ENCODE measurements at places on chromosomes 2 and 18.

DNA sequence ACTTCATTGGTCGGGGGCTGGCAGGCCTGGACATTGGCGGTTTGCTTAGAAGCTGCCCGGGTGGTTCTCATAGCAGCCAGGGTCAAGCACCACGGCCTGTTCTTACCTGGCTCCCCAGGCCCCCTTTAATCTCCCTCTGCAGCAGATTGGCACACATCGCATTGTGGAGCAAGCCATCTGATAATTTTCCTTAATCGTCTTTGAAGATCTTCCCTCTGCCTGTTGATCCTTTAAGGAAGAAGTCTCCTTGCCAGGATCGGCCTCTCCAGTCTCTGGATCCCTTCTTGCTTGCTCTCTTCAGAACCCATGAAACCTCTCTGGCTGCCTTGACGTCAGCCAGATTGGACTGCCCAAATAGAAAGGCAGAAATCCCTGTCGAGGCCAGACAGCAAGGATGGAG is 75.8 kb downstream of the NEDD4L start:
- no peak for DNase-seq

DNA sequence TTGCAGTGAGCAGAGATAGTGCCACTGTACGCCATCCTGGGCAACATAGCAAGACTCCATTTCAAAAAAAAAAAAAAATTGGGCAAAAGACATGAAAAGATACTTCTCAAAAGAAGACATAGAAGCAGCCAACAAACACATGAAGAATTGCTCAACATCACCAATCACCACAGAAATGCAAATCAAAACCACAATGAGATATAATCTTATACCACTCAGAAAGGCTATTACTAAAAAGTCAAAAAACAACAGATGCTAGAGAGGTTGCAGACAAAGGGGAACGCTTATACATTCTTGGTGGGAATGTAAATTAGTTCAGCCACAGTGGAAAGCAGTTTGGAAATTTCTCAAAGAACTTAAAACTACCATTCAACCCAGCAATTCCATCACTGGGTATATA is 43.1 kb upstream of the CHAC2 start:
- no peak for DNase-seq

GRCh38 chr2:109482361-109482861 is 131.4 kb downstream of the SEPTIN10 start:
- no peak for DNase-seq

DNA sequence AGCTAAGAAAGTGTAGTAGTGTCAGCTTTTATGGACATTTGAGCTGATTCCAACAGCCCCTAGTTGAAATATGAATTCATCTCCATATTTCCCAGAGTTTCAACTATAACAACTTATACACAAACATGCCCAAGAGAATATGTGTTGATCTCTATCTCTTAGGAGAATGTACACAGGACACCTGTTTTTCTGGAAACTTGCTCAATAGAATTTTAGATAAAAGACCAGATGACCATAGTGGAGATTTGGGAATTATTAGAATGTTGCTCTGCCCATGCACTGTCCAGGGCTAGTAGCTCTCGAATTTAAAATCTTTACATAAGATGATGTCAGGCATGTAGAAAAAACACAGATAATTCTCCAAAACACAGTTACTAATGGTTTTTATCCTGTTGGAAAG is 162.3 kb upstream of the VRK2 start:
- no peak for DNase-seq

GRCh38 chr2:33788044-33788443 is 188.9 kb upstream of the FAM98A start:
- no peak for DNase-seq

DNA sequence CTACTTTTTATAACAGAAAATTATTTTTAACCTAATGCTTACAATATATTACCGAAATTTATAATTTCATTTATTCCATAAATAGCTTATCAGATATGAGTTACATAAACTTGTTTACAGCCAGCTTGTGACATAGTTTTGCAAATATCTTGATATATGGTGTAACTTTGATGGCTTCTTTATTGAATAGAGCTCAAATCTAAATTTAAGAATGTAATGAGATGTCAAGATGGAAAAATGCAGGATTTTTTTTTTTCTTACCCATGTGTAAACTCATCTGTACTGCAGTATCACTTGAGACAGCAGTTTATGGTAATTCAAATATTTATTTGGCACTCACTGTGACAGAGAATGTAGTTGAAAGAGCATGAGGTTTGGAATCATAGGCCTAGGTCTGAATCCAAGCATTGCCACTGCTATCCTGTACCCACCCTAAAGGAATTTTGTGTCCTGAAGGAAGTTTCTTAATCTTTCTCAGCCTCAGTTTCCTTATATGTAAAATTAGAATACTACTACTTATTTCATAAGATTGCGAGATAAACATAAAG is 3.8 kb downstream of the CREB1 start:
- no peak for DNase-seq

DNA sequence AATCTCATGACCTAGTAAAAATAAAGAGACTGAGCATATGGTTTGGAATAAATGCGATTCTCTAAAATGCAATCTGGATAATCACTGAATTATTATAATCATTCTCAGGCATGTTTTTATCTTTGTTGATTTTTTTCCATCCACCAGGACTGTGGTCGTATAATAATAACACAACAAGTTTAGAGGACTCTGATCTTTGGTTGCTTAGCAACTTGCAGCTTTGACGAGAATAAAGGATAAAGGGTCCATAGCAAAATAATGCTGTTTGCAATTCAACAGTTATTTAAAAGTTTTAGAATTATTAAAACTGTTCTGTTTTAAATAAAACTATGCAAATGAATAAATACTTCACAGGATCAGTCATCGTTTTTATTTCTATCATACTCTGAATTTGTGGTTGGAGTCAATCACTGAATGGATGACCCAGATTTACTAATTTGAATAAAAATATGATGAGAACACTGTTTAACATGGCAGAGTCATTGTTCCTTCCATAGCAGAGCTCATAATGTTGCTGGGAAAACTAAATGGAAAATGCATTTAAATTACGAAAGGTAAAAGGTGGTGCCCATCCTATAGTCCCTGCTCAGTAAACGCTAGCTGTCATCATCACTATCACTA is 29.3 kb downstream of the DNER start:
- no peak for DNase-seq

DNA sequence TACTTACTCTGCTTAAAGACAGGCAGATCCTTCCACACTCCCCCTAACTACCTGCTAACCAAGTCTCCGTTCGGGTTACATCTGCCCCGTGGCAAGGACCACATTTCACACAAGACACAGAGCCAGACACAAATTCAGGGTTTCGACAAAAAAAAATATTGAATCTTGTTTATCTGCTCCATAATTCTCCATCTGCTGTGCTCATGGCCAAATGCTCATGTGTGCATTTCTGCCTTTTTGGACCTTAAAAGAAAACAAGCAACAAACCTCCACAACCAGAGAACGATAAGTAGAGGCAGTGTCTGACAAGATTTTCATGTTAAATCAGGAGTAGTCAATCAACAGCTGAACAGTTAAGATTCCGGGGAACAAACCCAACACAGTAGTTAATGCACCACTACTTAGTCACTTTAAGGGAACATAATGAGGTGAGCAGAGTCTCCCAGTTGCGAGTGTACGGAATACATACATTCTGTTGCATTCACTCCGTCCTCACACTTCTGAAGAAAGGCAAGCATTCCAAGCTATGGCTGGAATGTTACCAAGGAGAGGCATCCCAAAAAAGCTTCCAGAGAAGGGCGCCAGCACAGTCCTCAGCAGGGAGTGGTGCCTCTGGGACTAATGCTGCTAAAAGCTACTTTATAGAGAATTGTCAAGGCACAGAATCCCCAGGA is 121.0 kb downstream of the ANKRD44 start:
- no peak for DNase-seq

GRCh38 chr18:32549248-32550110 is 78.8 kb upstream of the GAREM1 start:
- DNase-seq = peak; percentile 21

GRCh38 chr2:29009711-29010677 is 28.9 kb downstream of the TOGARAM2 start:
- DNase-seq = peak; percentile 41

DNA sequence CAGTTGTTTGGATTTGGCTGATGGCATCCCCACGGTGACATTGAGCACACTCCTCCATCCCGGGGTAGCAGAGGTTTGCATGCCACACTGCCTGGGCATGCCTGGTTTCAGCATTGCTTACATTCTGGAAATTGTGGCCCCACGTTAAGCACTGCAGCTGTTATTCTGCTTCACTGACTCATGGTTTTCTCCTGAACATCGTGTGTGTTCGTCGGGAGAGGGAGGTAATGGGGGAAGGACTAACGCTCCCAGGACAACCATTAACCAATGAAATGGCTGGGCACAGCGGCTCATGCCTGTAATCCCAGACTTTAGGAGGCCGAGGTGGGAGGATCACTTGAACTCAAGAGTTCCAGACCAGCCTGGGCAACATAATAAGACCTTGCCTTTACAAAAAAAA is 28.2 kb upstream of the YWHAQ start:
- DNase-seq = no peak

GRCh38 chr2:224585211-224586088 is at the start of gene CUL3:
Gene CUL3, minus strand, starts transcription at chr2:224585363. Its CDS starts 354 bp downstream, at chr2:224585009.
- peak; percentile 99 for DNase-seq

- DNase-seq = no peak
These were observed 436.4 kb downstream of the EIPR1 start for GRCh38 chr2:2941205-2941604.

DNA sequence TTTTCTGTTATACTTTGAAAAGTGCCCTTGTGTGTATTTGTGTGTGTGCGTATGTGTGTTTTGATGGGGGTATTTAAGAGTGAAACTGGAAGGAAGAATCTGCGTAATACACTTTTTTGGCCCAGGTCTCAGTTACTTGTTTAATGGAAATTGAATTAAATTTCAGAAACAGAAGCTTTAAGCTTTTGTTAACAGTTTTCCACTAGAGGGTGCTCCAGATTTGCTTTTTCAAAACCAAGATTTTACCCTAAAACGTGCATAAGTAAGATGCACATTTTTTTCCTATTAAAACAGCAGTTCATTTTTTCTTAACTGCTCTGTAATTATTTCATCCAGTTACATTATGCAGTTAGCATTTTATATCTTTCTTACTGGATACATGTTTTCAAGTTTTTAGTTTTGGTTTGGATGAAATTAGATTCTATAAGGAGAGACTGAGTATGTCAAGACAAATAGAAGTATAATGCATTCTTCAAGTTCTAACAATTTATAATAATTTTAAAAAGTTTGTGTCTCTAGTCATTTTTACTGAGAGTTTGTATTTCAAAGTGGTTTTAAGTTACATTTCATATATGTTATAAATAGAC is 97.2 kb downstream of the PIK3C3 start:
- no peak for DNase-seq

GRCh38 chr2:1791685-1792435 is 47.5 kb upstream of the PXDN start:
- DNase-seq = no peak

DNA sequence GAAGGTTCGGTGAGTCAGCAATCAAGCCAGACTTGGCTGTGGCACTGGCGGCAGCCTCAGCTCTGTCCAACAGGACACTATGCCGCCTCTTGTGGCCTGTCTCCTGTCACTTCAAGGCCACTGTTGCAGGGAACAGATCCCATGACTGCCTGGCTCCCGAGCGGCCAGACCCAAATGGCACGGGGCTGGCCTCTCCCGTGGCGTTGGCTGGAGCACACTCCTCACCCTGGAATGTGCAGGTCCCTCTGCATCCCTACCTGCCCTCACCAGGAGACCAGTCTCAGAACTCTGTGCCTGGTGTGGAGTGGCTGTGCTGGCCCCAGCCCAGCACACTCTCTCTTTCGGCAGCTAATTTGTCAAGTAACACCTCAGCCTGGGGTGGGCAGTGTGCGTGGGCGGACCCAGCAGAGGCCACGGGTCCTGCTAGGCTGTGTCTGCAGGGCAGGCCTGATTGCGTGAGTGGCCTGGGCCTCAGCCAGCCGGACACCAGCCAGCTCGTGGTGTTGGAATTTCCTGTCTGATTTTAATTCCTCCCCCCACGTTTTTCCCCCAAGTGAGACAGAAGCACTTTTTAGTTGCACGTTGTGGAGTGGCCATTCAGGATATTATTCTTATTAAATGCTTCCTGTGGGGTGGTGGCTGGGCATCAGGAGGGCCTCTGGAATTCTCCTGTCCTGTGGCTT is 179.3 kb downstream of the GLI2 start:
- no peak for DNase-seq

DNA sequence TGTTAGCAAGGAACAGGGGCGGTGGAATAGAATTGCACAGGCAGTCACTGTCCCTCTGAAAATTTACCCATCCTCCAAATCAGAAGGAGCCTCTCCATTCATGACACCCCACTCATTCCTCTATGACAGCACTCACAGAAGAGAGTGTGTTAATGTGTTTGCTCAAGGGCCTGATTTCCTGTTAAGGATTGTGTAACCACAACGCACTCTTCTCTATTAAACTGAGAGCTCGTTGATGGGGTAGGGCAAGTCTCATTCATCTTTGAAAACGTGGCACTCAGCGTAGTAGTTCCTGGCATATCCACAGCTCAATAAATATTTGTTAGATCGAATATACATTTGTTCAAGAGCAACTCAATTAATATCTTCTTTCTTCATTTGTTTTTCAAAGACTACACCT is 106.4 kb downstream of the VAPA start:
- DNase-seq = no peak

DNA sequence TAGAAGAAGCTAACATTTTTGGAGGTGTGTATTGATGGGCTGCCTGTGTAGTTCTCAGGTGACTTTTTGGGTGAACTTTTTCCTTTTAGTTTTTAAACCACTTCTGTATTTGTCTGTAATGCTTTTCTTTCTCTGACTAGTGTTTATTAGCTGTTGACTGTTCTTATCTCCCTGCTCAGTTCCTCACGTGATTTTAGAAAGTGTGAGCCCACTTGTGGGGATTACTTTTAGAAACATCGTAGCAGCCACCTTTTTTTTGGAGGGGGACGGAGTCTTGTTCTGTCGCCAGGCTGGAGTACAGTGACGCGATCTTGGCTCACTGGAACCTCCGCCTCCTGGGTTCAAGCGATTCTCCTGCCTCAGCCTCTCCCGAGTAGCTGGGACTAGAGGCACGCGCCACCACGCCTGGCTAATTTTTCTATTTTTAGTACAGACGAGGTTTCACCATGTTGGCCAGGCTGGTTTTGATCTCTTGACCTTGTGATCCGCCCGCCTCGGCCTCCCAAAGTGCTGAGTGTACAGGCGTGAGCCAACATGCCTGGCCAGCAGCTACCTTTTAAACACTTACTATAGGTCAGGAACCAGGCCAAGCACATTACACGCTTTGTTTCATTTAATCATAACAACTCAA is 9.2 kb upstream of the CDKL4 start:
- no peak for DNase-seq

- no peak for DNase-seq
These were observed 742 bp downstream of the PXDN start for GRCh38 chr2:1743396-1744150.

DNA sequence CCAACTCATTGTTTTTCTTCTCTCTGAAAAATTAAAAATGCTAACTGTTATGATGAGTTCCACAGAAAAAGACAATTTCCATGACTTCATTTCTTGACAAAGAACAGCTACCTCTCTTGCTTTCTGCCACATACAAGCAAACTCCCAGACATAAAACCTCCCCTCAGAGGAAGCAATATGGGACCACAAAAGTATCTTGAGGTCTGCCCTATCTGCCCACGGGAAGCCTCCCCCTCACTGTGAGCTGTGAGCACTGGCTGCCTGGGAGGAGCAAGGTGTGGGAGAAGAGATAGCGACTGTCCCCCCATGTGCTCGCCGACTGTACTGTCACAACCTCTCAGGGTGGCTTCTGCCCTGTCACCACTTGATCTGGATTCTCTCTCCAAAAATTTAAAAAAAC is 69.7 kb upstream of the NRP2 start:
- no peak for DNase-seq

GRCh38 chr2:160517731-160518130 is 24.1 kb upstream of the RBMS1 start:
- DNase-seq = no peak

- no peak for DNase-seq
These were observed 12.0 kb upstream of the RAB31 start for GRCh38 chr18:9696112-9696511.

Measured in NK-92 treated with Interleukin-12 subunit alpha and Interleukin-12 subunit beta, amount 100 ng/mL, for 24 hours (cell line).